ENCODE measurements at places on chromosomes 12 and 14.

- no peak for DNase-seq
These were observed 59.5 kb downstream of the SCARB1 start for GRCh38 chr12:124804011-124804621.

GRCh38 chr14:92224358-92224954, 98.5 kb upstream of the SLC24A4 start:
- DNase-seq = no peak

- no peak for DNase-seq
These were observed 19.0 kb downstream of the TWF1 start for GRCh38 chr12:43786899-43787693.

DNA sequence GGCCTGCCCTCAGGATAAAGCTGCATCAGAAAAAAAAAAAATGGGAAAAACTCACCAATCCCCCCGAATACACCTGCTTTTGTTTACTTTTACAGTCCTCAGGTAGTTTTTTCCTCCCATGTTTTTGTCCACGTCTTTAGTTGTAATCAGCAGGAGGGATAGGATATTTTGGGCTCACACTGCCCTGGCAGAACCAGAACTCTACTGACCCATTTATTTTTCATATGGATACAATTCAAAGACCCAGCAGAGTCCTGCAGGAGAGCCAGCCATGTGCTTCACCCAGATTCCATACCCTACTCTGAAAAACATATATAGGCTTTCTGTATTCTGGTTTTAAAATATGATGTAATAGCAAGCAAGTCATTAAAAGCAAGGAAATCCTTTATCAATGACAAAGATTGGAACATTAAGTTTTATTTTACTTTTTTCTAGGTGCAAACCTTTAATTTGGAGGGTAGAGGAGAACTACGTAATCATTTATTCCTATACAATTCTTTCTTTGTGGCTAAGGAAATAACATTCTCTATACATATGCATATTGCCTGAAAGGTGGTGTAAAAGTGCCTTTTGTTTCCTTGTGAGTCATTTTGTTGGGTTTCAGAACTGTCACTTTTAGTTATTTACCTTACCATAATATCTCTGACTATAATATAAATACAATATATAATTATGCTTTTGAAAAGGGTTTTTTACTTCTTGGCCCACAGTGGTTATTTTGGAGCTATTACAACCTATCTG, 19.1 kb downstream of the DACT1 start:
- DNase-seq = no peak

All from stimulated activated CD8-positive, alpha-beta memory T cell treated with anti-CD3 and anti-CD28 coated beads, Interleukin-4, amount 100 ng/mL, for 4 hours (primary cell).